ENCODE measurements at places on chromosomes 7 and 10. TPM values are rescaled to one million over a fixed set of nuclear protein-coding genes. Genes with fewer than 3 reads are reported as not detected.

EIF4EBP2 gene
- total RNA-seq = 43.9 TPM

DPCD gene
- 44.2 TPM for total RNA-seq

TBXAS1 gene
- 2.4 TPM for total RNA-seq

PTF1A gene
- not detected for total RNA-seq

SMNDC1 gene
- total RNA-seq = 8.3 TPM

CALML3 gene
- total RNA-seq = not detected

OR6V1 gene
- not detected for total RNA-seq

PEX1 gene
- 19.3 TPM for total RNA-seq

ZPBP gene
- total RNA-seq = not detected

PNLIPRP3 gene
- total RNA-seq = not detected

SPDYE2B gene
- total RNA-seq = not detected

COMMD3 gene
- total RNA-seq = 33.1 TPM

AZGP1 gene
- 0.32 TPM for total RNA-seq

C10orf95 gene
- not detected for total RNA-seq

ZC3HAV1 gene
- total RNA-seq = 26.4 TPM

TRIM50 gene
- total RNA-seq = not detected

C10orf105 gene
- total RNA-seq = not detected

AKAP9 gene
- 56.7 TPM for total RNA-seq

TAS2R3 gene
- total RNA-seq = 1.2 TPM

SOSTDC1 gene
- total RNA-seq = 0.05 TPM

TMEM139 gene
- total RNA-seq = not detected

AKR1E2 gene
- total RNA-seq = 22.6 TPM

NACAD gene
- total RNA-seq = 7.4 TPM

PLAC9 gene
- 2.6 TPM for total RNA-seq

RSPH10B gene
- 0.89 TPM for total RNA-seq

VOPP1 gene
- 124 TPM for total RNA-seq

SSC4D gene
- total RNA-seq = 0.59 TPM

ADRA2A gene
- total RNA-seq = not detected

TMEM184A gene
- total RNA-seq = not detected

SPDYE5 gene
- total RNA-seq = not detected

OPTN gene
- total RNA-seq = 75.7 TPM

TMEM196 gene
- not detected for total RNA-seq

CDH23 gene
- under 0.01 TPM for total RNA-seq

LIPK gene
- not detected for total RNA-seq

STEAP1B gene
- 1.5 TPM for total RNA-seq

FRAT1 gene
- 0.09 TPM for total RNA-seq

CLIP2 gene
- total RNA-seq = 37.4 TPM

All from smooth muscle cell of the umbilical artery (primary cell).